ENCODE measurements at places on chromosomes 1 and 21.

DNA sequence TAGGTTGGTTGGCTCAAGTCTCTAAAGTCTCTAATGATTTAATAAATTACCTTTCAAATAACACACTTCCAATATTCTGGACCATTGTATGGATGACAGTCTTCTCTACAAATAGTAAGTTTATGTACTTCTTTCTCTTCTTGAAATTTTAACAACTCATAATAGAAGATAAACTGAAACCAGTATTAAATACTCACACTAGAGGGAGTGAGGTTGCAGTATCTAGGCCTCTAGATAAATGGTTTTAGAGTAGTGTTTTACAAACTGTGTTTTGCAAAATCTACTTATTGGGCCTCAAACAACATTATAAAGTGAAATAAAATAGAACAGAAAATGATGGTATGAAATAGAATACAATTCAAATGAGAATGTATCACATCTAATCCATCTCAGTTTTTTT, 479.9 kb upstream of the BRINP3 start:
- peak; percentile 6 for DNase-seq

- DNase-seq, result no peak
Measured at GRCh38 chr21:39381009-39381408, 32.1 kb upstream of the HMGN1 start.

GRCh38 chr1:208218237-208219097, 25.7 kb downstream of the PLXNA2 start:
- no peak for DNase-seq

GRCh38 chr1:244011786-244012185, 39.3 kb upstream of the ZBTB18 start:
- DNase-seq, result no peak

DNA sequence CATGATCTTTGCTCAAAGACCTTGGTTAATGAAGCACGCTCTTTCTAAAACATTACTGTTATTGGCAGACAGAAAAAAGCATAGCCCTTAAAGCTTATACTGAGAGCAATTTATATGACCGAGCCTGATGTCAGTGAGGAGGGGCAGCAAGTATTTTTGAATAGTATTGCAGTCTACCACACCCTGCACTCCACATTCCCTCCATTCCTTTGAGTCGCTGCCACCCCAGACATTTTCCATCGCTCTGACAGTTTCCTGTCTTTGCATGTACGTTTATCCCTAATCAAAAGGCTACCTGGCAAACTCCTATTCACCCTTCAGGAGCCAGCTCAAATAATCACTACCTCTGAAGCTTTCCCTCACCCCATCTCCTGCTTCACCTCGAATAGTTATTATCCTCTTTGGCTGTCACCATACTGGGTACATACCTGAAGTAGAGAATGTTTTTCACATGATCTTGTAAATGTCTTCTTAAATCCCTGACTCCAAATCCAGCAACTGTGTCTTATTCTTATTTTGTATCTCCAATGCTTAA, 5.5 kb upstream of the JUN start:
- peak; percentile 48 for DNase-seq

- no peak for DNase-seq
Measured at GRCh38 chr1:215569986-215570824, 3.1 kb downstream of the KCTD3 start.

DNA sequence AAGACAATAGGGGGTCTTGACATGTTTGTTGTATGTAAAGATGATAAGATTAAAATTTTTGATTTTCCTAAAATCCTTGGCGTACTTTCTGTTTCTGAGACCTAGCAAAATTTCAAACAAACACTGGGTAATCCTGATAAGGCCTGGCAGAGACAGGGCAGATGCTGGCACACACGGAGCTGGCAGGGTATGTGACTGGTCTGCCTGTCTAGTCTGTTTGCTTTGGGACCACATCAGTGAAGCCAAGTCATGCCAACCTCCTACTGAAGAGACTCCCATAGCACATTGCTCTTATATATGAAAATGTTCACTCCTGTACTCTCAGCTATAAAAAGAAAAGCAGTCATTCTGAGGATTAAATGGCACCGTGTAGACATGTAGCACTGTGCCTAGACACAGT, 14.1 kb downstream of the TOR3A start:
- no peak for DNase-seq

DNA sequence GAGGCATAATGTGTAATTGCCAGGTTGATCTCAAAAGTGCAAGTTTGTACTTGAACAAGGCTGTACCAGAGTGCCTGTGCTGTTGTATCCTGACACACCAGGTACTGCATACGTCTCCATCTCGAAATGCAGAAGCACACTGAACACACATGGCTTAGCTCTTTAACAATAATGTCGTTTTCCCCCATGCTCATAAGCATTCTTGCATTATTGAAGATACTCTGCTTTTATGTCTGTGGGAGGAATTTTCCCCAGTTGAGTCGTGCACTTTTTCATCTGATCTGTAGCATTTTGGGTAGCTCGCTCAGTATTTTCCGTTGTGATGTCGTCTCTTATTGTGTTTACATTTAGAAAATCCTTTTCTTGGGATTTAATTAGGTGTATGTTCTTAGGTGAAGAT, 98.7 kb downstream of the PCBP3 start:
- DNase-seq, result no peak

DNA sequence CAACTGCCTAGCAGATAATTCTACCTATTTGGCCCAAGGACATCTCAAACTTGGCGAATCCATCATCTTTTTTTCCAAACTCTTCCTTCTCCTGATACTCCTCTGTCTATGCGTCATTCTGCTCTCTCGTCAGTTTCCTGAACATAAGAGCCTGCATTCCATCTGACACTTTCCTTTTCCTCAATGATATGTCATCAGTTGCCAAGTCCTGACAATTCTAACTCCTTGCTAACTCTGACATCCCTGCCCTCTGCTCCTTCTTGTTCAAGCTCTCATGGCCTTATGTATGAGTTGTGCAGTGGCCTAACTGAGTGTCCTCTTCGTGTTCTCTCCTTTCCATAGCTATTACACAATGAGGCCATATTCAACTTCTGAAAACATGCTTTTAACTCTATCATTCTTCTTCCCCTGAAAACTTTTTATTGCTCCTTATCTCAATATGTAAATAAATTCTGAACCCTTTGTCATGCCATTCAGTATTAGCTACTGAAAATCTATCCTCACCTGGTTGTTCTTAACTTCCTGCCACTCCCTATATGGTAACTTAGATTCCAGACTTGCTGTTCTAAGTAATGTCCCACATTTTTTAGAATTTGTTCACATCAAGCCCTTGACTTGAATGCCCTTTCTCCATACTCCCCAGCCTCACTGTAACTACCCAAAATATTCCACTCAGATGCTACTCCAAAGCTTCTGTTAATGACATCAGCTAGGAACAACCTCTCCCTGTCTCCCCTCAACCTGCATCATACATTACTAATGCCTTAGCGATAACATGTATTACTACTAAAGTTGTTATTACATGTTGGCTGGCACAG, 11.5 kb downstream of the PALMD start:
- DNase-seq, result peak; percentile 83

DNA sequence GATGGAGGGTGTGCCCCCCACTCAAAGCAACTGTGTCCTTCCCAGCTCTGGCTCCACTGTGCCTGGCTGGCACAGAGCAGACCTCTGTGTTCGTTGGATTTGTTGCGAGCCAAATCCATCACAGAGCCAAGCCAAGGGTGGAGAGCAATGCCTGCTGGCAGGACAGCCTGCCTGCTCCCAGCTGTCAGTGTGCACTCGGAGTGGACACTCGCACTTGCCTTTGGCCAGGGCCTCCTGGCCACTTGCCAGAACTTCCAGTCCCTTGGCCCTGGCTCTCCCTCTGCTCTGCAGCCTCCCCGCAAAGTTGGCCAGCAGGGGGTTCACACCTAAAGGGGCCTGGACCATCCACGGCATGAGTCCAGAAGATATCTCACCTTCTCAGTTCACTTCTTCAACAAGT, 16.4 kb downstream of the HEYL start:
- DNase-seq, result no peak

GRCh38 chr1:68087184-68087583, 36.8 kb upstream of the DIRAS3 start:
- peak; percentile 37 for DNase-seq

DNA sequence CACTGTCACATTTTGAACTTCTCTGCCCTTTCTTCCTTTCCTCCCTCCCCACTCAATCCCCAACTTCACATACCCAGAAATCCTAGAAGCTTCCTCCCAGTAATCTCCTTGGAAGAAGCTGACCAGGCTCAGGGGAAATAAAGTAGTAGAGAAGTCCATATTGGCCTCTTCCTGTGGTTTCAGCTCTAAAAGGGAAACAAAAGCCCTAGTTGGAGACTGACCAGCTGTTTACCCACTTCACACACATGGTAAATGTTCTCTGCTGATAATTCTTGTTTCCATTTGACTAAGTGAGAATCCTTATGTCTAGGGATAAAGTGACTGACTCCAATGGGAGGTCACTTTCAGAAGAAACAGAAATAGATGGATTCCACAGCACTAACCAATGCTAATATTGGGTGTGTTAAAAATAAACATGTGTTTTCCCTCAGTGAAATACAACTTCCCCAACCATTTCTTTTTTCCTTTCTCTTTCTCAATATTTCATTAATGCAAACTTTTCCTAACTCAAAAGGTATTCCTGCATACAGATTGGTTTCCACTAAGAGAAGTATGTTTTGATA, 178.9 kb upstream of the DPT start:
- no peak for DNase-seq

DNA sequence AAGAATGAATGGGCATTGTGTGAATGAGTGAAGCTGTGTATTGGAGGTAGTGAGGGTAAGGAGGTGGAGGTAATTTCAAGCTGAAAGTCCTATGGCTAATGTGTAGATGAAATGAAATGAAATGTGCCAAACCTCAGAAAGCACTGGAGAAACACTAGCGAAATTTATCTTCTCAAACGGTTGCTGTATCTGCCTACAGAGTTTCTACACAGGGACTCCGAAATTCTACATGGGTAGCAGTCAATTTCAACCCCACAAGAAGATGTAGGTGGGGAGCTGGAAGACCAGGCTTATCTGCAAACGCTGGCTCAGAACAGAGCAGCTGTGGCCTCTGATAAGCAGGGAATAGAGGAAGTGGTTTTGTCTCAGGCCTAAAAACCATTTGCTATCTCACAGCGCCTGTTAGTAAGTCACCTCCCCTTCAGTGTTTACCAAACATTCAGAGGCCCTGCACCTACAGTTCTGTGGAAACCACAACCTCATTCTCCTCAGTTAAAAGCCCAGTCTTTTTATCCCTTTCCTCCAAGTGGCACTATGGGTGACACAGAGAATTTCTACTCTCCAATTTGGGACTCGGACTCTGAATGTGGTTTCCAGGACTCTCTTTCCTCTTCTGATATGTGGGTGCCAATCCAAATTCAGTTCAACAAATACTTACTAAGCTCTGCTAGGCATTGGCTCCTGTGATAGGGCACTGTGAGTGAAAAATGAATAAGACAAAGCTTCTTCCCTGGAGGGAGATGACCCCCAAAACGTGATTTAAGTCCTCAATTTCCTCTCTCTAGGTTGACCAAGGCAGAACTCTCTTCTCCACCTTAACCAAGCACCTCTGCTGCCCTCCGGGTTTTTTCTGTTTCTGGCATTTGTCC, 17.2 kb upstream of the SLAMF6 start:
- DNase-seq, result no peak

DNA sequence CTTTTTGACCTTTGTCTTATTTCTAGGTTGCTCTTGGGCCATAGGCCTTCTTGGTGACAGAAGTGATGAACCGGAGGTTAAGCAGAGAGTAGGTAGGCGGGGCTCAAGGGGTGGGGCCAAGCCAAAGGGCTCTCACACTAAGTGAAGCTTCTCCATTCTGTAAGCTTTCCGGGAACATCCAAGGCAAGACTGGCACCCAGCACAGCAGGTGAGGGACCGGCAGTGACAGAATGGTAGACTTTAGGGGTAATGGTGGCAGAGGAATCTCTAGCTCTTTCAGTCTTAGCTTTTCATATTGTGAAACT, at the start of gene TNFAIP8L2:
TSS of gene TNFAIP8L2 (plus strand) at position 135 of the 305 bp plus-strand sequence. CDS start 2,049 bp downstream, outside the sequence.
- peak; percentile 24 for DNase-seq

DNA sequence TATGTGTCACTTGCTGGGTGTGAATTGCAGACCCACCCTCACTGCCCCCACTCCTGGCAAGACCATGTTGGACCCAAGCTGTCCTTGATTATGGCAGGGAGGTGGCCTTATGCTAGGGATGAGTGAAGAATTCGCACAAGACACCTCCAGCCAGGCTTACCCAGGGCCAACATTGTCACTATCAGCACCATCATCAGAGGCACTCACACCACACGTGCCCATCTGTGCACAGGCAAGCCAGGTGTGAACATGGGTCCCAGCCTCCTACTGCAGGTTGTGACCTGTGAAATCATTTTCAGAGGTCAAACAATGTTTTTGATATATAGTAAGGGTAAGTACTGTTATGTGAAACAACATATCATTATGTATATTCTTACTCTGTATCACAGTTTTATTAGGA, 20.3 kb upstream of the RGS8 start:
- DNase-seq, result no peak

GRCh38 chr1:182611787-182612186, 7.6 kb upstream of the RGS16 start:
- DNase-seq, result no peak

DNA sequence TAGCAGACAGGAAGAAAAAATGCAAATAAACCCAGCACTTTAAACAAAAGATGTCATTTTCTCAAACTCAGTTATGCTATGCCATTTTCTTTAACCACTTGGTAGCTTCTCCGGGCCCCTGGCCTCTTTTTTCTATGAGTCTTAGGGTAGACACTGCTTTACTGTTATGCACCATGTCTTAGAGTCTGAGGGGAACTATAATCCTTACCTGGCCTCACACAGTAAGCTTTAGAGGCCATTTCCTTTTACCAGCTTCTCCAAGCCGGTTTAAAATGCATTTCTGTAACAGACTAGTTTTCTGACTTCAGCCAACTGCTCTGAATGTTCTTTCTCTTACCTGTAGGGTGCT, 73.7 kb upstream of the EDEM3 start:
- DNase-seq, result no peak

DNA sequence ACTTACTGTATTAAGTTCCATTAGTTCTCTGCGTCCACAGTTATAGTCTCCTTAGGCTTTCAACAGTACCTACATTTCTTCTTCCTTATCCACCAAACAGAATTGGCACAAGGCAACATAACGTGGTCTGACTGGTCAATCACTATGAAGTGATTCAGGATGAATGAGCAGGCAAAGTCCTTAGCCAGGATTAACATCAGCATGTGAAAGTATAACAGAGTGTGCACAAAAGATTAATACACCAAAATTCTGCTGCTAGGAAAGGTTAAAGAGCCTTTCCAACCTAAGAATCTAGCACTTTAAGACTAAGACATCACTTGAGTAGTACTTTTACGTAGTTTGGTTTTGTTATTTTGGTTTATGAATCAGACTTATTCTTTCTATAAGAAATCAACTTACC, 15.8 kb downstream of the DEPDC1 start:
- peak; percentile 51 for DNase-seq

DNA sequence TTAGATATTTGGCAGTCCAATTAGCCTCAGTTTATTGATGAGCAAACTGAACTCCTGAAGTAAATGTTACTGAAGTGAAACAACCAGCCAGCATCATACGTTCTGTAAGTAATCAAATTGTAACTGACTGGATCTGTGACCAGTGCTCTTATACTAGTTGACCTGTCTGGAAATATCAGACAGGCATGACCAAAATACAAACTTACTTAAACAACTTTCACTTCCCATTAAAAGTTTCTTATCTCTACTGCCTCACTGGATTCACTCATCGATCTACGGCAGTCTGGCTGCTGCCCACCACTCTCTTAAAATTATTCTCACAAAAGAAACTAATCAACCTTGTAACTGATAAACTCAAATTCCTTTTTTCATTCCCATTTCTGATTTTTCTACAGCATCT, 56.4 kb downstream of the WDR3 start:
- no peak for DNase-seq

GRCh38 chr1:67897270-67897949, 64.1 kb upstream of the GNG12 start:
- no peak for DNase-seq

Data from epithelial cell of esophagus (primary cell).